NCI-H187 treated with DMSO at 0.1 percent for 48 hours (cell line): ENCODE measurements at places on chromosomes 4 and X.

DNA sequence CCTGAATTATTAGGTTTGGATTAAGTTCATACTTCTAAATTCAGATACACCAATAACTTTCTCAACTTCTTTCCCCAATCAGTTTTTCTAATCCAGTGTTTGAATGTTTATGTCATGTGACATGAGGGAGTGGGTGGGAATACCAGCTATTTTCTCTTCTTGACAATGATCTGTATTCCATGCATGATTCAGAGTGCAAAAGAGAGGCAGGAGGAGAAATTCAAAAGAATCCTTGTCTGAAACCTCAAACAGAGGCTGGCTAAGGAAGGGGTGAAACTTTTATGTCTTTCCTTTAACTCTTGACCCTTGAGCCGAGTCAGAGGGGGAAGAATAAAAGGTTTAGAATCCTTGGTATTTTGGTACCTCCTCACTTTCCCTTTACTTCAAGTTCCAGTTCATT is 544.7 kb downstream of the SPRY1 start:
- no peak for DNase-seq

DNA sequence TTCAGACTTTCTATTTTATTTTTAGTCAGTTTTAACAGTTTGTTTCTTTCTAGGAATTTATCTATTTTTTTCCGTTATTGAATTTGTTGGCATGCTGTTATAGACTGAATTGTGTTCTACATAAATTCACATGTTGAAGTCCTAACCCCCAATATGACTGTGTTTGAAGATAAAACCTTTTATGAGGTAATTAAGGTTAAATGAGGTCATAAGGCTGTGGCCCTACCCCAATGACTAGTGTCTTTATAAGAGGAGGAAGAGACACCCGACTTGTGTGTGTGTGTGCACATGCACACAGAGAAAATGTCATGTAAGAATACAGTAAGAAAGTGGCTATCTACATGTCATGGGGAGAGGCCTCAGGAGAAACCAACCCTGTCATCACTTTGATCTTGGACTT is 146.3 kb downstream of the BRWD3 start:
- no peak for DNase-seq

- peak; percentile 52 for DNase-seq
Observed at GRCh38 chr4:80335554-80336358, at the start of gene CFAP299. CFAP299 (plus strand) TSS chr4:80335730.

DNA sequence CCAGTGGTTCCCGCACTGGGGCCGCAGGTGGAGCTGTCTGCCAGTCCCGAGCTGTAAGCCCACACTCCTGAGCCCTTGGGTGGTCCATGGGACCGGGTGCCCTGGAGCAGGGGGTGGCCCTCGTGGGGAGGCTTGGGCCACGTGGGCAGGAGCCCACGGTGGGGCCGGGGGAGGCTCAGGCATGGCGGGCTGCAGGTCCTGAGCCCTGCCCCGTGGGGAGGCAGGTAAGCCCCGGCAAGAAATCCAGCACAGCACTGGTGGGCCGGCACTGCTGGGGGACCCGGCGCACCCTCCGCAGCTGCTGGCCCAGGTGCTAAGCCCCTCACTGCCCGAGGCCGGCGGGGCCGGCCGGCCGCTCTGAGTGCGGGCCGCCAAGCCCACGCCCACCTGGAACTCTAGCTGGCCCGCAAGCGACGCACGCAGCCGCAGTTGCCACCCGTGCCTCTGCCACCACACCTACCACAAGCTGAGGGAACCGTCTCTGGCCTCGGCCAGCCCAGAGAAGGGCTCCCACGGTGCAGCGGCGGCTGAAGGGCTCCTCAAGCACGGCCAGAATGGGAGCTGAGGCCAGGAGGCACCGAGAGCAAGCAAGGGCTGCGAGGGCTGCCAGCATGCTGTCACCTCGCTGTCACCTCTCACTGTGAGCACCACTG is 2.0 kb upstream of the METAP1 start:
- no peak for DNase-seq

DNA sequence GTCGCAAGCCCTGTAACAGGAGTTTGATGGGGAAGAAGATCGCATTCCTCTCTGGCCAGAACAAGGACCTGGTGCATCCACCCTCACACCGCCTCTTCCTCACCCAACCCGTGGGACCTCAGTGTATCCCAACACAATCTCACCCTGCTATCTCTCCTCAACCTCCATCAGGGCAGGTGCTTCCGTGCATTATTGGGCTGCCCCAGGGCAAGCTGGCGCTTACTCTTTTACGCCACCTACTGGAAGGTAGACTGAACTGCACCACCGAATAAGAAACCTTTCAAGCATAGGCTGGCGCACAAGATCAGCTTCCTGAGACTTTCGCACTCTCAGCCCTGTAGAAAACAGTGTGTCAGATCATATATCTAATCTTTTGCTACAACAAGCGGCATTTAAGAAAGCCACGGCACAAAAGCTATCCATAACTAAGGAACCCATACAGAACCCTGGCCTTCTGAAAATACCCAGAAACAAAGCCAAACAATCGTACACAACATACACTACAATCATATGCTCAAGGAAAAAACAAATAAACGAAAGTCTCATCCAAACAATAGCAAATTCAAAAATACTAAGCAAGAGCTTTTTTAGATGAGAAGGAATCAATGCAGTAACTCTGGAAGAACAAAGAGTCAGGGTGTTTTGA is 209.3 kb downstream of the UGT8 start:
- DNase-seq, result no peak

- no peak for DNase-seq
Observed at GRCh38 chr4:189548484-189549125, 392.1 kb upstream of the FRG1 start.

DNA sequence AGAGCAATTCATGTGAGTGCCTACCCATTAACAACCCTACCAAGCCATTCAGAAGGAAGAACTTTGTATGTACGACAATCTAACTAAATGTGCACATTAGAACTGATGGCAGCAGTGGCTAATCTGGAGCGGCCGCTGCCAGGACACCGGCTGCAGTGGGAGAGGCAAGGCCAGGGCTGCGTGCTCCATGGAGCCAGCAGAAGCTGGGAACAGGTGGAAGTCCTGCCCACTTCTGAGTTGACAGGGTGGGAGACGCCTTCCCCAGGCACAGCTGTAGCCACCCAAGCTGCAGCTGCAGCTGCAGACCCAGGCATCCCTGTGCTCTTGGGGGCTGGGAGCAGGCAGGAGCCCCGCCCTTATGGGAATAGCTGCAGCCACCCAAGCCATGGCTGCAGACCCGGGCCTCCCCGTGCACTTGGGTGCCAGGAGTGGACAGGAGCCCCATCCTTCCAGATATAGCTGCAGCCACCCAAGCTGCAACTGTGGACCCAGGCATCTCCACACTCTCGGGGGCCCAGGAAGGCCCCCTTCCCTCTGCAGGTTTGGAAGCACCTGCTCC is 79.1 kb upstream of the DDX60 start:
- DNase-seq, result no peak

DNA sequence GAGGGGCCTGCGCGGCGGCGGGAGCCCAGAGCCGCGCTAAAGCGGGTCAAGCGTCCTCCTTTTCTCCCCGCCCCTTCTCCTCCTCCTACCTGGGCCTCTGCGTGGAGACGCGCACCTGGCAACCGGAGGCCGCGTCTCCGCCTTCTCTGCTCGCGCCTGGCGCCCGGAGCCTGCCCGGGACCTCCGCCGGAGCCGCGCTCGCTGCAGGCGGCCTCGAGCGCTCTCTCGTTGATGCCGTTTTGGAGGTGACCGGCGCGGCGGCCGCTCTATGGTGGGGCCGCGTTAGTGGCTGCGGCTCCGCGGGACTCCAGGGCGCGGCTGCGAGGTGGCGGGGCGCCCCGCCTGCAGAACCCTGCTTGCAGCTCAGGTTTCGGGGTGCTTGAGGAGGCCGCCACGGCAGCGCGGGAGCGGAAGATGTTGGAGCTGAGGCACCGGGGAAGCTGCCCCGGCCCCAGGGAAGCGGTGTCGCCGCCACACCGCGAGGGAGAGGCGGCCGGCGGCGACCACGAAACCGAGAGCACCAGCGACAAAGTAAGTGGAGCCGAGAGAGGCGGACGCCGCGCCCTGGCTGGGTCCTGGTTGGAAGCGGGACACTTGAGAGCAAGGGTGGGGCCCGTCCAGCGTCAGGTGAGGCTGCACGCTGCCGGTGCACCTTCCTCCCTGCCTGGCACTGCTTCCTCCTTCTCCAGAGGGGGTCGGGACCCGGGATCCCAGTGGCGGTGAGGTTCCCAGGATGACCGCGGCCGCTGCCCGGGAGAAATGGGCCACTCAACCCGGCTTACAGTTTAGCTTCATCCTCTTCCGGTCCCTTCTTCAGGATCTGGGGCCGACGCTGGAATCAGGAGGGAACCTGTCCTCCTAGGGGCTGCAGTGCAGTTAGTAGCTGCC is at the start of gene CDS1:
Gene CDS1 (plus strand): TSS at position 140 of the 888 bp plus-strand sequence. CDS start 275 bp downstream, at position 415.
- peak; percentile 75 for DNase-seq

GRCh38 chr4:86106475-86106874 is 253.4 kb downstream of the MAPK10 start:
- no peak for DNase-seq

DNA sequence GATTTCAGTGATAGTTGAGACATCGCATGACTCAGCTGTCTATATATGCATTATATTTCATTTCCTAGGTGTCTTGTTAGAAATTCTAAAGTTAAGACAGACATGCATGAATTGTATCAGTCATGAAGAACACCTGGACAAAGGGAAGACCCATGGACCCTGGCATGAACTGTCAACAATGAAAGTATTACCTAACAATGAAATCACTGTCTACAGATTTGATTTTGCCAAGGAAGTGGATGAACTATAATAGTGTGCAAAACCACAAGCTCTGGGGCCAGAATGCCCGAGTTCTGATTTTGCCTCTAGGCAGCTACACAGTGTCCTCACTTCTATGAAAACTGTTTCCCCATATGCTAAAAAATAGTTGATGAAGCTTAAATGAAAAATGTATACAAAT is 386.1 kb downstream of the NLGN4X start:
- DNase-seq, result no peak

GRCh38 chr4:143514169-143514495 is 630 bp downstream of the SMARCA5 start:
- no peak for DNase-seq

- DNase-seq, result no peak
Observed at GRCh38 chrX:134694333-134695322, 36.4 kb upstream of the PLAC1 start.

- no peak for DNase-seq
Observed at GRCh38 chr4:185202984-185203485, 765 bp downstream of the CFAP97 start.

DNA sequence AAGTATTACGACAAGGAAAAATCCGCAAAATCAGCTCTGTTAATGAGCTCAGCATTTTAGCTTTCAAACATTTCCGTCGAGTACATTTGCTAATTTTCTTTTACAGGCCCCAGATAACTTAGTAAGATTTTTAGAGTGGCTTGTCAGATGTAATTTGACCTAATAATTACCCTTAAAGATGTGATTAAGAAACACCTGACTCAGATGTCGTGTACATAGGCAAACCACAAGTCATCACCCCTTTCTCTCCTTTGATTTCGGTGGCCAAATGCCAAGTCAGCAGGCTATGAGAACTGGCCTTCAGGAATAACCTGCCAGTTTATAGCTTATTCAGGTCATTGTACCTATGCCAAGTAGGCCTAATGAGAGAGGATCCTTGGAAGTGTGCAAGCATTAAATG is 369.6 kb downstream of the PCDH7 start:
- no peak for DNase-seq

DNA sequence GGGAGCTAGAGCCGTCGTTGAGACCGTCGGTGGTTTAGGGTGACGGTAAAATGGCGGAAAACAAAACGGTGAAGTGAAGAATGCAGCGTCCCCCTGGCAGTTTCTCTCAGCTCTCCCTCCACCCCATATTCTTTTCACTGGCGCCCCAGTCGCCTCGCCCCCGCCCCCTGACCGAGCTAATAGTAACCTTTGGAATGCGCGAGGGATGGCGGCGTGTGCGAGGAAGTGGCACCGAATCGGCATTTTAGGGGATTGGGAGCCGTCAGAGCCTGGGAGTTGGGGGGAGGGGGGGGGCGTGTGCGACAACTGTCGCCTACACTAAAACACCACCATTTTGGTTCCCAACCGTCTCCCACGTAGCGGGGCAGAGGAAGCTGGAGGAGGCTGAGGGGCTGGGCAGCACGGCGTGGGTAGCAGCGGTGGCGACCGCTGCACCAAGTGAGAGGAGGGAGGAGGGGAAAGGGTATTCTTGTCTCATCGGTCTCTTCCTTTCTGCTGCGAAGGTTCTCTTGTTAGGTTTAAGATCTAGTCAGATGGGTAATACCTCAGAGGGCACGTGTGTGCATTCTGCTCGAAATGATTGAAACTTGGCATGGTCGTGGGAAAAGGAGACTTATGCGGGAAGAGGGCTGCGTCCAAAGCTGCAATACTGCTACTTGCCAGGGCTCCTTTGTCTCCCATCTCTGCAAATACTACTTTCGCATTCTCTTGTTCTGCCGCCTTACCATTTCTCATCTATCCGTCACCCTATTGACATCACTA is 840 bp downstream of the ZNF711 start:
- no peak for DNase-seq

DNA sequence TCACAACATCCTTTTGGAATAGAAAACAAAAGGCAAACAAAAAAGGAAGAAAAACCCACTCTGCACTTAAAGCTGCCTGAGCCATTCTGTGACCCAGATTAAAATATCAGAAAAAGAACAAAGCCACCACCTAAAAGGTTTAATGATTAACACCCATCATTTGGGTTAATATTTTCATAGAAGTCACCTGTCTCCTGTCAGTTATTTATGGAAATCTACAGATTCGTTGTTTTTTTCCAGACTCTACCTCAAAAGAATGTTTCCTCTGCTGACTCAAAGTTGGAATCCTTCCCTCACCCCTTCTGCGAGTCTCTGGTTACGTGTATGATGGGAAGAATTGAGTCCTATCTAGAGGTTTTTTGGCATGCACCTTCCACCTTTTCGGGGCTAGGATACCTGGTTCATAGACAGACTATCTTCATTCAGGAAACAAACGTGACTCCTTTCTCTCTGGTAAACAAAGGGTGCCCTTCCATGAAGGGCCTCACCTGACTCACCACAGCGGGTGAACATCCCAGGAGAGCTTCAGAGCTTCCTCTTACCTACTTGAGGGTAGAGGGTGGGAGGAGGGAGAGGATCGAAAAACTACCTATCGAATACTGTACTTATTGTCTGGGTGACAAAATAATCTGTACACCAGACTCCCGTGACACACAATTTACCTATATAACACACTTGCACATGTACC is 19.6 kb upstream of the CA5B start:
- no peak for DNase-seq

- no peak for DNase-seq
Observed at GRCh38 chr4:108359130-108359985, 190.6 kb upstream of the LEF1 start.

- DNase-seq, result no peak
Observed at GRCh38 chrX:74450803-74451449, 29.6 kb downstream of the SLC16A2 start.
